Frontal cortex (tissue), 4 donors: ENCODE measurements at places on chromosomes 5 and 9. TPM values are rescaled to one million over a fixed set of nuclear protein-coding genes. Genes with fewer than 3 reads are reported as not detected.

GRCh38 chr9:34927061-34927460 is 31.0 kb upstream of the PHF24 start:
- no peak for DNase-seq

- no peak for DNase-seq
These were observed 317.6 kb downstream of the CWC27 start for GRCh38 chr5:65086234-65086890.

- no peak for DNase-seq
These were observed 96.1 kb upstream of the CDKN2B start for GRCh38 chr9:22105005-22105722.

Gene CARD6
- total RNA-seq: 0.82 TPM
